ENCODE measurements at places on chromosomes 7 and 10.
A peak's percentile ranks its signal among the peaks of the same experiment; 100 is the strongest.

- DNase-seq, result no peak
These were observed 146.2 kb downstream of the WDR37 start for GRCh38 chr10:1202343-1202742.

- DNase-seq, result no peak
These were observed 3.5 kb downstream of the TMEM130 start for GRCh38 chr7:98866351-98866750.

DNA sequence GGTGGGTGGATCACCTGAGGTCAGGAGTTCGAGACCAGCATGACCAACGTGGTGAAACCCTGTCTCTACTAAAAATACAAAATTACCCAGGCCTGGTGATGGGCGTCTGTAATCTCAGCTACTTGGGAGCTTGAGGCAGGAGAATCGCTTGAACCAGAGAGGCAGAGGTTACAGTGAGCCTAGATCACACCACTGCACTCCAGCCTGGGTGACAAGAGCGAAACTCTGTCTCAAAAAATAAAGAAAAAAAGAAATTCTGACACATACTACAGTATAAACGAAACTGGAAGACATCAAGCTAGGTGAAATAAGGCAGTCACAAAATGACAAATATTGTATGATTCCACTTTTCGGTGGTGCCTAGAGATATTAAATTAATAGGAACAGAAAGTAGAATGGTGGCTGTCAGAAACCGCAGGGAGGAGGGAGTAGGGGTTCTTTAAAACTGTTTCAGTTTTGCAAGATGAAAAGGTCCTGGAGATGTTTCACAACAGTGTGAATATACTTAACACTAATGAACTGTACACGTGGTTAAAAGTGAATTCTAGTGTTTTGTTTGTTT is 23.2 kb downstream of the PILRA start:
- no peak for DNase-seq

DNA sequence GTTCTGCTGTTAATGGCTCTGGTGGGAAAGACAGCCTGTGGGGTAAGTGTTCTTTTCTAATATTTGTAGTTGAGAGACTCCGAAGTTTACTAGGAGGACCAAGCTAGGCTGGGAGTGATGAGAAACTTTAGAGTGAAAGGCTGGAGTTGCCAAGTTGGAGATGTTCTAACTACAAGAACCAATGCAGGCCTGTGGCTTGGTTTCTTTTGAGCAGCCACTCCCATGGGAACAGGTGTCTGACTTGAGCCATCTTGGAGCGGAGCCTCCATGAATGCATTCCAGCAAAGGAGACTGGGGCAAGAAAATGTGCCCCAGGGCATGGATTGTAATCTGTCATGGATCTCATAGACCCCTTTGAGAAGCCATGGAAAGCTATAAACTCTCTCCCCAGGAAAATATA is 296 bp downstream of the HABP2 start:
- DNase-seq, result no peak

GRCh38 chr10:75390178-75390577 is 11.4 kb downstream of the ZNF503 start:
- DNase-seq, result no peak

- DNase-seq, result no peak
These were observed 259.5 kb downstream of the PLXDC2 start for GRCh38 chr10:20075713-20076112.

DNA sequence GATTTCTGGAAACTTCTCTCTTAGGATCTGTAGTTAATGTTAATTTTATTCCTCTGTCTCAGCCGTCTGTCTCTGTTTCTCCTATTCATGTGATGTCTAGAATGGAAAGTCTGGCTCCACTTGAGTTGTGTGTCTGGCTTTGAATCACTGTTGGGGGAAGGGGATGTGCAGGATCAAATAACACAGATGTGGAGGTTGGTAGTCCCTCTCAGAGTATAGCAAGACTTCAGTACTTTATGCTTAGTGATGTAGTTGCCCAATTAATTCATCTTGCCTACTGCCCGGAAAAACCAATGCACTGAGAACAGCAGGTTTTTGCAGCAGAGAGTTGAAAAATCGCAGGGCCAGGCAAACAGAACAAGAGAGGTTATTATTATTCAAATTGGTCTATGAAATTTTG is 79.2 kb downstream of the PHTF2 start:
- DNase-seq, result no peak

GRCh38 chr10:70634011-70634410 is 31.5 kb upstream of the PRF1 start:
- DNase-seq, result no peak

DNA sequence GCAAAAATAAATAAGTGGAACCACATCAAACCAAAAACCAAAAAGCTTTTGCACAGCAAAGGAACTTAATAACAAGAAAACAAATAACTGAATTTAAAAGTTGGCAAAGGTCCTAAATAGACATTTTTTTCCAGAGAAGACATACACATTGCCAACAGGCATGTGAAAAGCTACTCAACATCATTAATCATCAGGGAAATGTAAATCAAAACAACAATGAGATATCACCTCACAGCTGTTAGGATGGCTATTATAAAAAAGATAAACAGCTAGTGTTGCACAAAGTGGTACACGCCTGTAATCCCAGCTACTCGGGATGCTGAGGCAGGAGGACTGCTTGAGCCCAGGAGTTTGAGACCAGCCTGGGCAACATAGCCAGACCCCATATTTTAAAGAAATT is 2.2 kb upstream of the SUN3 start:
- no peak for DNase-seq

- DNase-seq, result no peak
These were observed 1.7 kb upstream of the NOC3L start for GRCh38 chr10:94364482-94364881.

- no peak for DNase-seq
These were observed 21.6 kb upstream of the LHFPL3 start for GRCh38 chr7:104306793-104307192.

- DNase-seq, result no peak
These were observed 530.6 kb downstream of the PHTF2 start for GRCh38 chr7:78329001-78329655.

GRCh38 chr7:9125246-9125645 is 691.8 kb downstream of the NXPH1 start:
- DNase-seq, result no peak

DNA sequence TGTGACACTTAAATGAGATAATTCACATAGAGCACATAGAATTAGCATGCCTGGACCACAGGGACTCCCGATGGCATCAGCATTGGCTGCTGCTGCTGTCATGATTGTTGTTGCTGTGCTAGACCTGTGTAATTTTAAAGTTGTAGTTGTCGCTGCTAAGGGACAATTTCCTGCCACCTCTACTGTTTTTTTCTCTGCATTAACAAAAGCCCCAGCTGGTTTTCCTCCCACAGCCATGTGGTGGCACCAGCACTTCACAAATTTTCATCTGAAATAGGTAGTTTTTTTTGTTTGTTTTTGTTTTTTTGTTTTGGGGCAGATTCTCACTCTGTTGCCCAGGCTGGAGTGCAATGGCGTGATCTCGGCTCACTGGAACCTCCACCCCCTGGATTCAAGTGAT is 25.4 kb upstream of the PRXL2A start:
- DNase-seq, result no peak

DNA sequence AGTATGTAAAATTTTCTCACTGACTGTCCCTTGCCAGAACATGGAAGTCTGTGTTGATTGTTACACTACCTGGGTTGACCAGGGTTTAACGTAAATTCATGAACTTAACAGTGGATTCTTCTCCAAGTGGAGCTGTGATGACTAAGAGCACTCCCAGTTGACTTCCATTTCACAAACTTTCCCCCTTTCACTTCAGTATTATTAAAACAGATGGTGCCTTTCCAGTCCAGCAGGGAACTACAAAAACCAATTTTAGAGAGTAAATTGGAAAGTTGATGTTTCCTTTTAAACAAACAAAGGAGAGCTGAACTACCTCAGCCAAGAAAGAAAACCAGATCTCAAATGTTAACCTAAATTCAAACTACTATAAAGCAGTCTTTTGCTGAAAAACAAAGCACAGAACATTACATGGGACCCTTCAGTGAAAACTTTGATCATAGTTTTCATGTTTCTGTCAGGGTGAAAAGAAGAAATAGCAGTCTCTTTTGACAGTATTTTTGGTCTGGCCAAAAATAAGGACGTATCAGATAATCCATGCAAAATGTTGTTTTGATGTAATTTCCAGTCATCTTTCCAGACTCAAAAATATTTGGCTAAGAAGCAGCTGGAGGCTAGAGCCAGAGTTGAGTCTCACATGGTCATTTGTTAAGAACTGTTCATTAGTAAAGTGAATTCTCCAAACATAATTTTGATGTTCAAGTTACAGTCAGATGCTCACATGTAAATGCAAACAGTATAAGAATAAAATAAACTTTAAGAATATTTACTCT is 479.9 kb upstream of the AKR1E2 start:
- DNase-seq, result no peak

GRCh38 chr10:76946270-76946669 is 691.3 kb downstream of the KCNMA1 start:
- no peak for DNase-seq

GRCh38 chr7:120857588-120858573 is at the start of gene TSPAN12:
Gene TSPAN12 (minus strand): TSS chr7:120858144. CDS start chr7:120856763, 1,381 bp downstream.
- no peak for DNase-seq

- no peak for DNase-seq
These were observed 82.8 kb upstream of the C7orf33 start for GRCh38 chr7:148507787-148508186.

DNA sequence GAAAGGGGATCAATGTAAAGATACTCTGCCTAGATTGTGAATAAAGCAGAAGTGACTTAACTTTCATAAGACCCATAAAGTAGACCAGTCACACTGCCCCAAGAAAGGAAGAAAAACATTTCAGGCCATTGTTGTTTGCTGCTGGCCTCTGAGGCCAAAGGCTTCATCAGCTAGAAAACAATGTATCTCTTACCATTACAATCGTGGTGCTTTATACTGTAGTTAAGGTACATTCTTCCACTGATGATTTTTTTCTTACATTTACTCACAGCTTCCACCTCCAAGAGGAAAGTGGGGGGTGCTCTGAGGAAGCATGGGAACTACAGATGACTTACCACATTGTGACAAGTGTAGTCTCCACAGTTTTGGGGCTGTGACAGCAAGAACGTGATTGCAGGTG is 68.6 kb downstream of the NRG3 start:
- DNase-seq, result no peak

- peak; percentile 9 for DNase-seq
These were observed 177.6 kb downstream of the PARD3 start for GRCh38 chr10:34637418-34637911.

DNA sequence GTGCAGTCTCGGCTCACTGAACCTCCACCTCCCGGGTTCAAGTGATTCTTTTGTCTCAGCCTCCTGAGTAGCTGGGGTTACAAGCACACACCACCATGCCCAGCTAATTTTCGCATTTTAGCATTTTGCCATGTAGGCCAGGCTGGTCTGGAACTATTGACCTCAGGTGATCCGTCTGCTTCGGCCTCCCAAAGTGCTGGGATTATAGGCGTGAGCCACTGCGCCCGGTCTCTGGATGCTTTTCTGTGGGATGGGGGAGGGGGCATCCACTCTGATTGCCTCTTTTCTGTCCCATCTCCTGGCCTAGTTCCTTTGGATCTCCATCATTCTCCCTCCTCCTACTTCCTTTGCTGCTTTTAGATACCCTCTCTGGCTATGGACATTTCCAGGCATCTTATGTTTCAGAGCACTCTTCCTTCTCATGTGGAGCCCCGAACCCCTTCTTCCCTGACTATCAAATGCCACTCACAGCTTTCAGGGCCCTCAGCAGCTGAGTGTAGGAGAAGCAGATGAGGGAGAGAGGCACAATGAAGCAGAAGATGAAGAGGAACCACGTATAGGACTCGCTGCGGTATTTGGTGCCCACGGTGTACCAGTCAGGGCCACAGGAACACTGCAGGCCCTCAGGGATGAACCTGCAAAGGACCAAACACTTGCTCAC is 1.4 kb downstream of the OPN1SW start:
- no peak for DNase-seq

GRCh38 chr10:77392851-77393250 is 244.8 kb downstream of the KCNMA1 start:
- no peak for DNase-seq

DNA sequence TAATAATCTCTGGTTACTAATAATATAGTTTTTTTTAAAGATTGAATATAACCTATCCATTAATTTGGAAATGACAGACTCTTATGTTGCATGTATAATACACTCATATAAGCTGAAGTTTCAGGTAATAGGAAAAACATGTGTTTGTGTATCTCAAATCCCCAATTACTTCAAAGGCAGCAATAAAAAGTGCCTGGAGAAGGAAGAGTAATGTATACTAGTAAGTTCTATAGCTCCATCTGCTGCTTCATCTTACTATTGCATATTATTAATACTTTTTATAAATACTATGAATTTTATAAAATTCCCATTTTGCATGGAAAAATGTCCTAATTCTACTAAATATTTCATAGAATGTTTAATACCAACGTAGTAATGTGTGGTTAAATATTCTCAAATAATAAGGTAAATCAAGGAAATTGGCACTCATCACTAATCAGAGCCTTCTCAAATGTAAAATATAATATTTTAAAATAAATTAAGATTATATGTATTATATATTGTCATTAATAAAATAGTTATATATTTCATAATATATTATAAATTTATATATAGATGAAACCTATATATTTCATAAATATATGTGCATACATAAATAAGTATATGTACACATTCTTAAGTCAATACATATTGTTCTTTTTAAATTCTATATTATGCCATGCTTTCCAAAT is 311.9 kb downstream of the HGF start:
- no peak for DNase-seq

DNA sequence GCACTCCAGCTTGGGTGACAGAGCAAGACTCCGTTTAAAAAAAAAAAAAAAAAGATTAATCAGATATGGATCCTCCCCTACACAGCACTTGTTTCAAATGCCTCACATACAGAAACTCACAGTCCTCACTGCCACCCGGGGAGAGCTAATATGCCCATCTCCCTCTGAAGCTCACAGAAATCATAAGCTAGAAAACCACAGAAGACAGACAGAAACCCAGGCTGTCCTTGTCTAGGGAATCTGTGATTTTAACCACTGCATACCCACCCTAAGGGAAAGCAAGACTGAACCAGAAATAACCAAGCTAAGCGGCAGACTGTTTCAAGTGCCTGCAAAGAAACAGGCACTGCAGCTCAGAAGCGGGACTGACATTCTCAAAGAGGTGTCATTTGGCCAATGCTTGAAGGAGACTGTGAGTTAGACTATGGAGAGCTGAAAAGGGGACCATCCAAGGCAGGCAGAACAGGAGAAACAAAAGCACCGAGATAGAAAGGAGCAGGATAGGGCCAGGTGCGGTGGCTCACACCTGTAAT is 37.6 kb downstream of the SLC37A3 start:
- no peak for DNase-seq

GRCh38 chr7:33673029-33673700 is 232.2 kb upstream of the BMPER start:
- DNase-seq, result no peak

GRCh38 chr10:29496341-29497162 is 138.2 kb downstream of the SVIL start:
- DNase-seq, result peak; percentile 26

All from stimulated activated CD8-positive, alpha-beta memory T cell treated with anti-CD3 and anti-CD28 coated beads, Interleukin-2, amount 100 ng/mL, for 1 hour (primary cell).